ENCODE measurements at places on chromosomes 4 and X. TPM values are rescaled to one million over a fixed set of nuclear protein-coding genes. Genes with fewer than 3 reads are reported as not detected.

GRCh38 chr4:26062215-26062614, 148.2 kb downstream of the SMIM20 start:
- no peak for ATAC-seq

GRCh38 chr4:93764639-93765246, 63.8 kb upstream of the ATOH1 start:
- ATAC-seq = no peak

- no peak for ATAC-seq
These were observed 288.5 kb upstream of the ARSJ start for GRCh38 chr4:114267976-114268375.

- ATAC-seq = no peak
These were observed 39.5 kb downstream of the KANTR start for GRCh38 chrX:53133400-53133799.

GRCh38 chr4:5781691-5782090, 70.7 kb downstream of the EVC start:
- no peak for ATAC-seq

DNA sequence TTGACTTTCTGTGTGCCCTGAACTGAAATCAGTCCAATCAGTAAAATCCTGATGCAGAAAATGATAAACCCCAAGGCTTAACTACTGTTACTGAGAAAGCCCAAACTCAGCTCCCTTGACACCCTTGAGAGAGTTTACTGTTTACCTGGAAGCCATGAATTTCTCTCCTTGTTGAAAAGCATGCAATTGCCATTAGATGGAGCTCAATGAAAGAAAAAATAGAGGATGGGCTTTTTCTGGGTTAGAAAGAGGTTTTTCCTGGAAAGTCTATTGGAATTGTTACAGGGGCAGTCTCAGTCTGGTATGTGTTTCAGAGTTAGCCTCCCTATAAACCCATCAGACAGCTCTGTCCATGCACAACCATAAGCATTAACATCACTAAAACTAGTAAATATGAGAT, 66.4 kb upstream of the C4orf54 start:
- ATAC-seq = no peak

GRCh38 chr4:109154424-109154823, 148.0 kb downstream of the COL25A1 start:
- ATAC-seq = no peak

- no peak for ATAC-seq
These were observed 19.2 kb downstream of the ALPK1 start for GRCh38 chr4:112316360-112316759.

DNA sequence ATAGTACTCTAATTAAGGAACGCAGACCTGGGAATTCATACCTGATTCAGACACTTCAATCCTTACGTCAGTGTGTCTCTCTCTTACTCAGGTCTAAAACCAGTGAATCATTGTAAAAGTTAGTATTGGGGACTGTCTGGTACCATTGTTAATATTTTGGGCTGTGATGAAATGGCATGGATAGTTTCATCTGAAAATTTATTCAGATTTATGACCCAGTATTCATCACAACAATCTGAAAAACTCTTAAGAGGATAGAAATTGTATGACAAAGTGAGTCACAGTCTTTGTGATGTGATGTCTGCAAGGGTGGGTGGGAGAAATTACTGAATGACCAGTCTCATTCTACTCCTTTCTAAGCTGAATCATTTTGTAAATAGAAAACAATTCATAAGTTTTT, 10.3 kb downstream of the FGF2 start:
- no peak for ATAC-seq

GRCh38 chr4:110195561-110196205, 2.7 kb downstream of the ELOVL6 start:
- ATAC-seq = peak; percentile 3

GRCh38 chr4:79182209-79182608, 143.7 kb downstream of the NAA11 start:
- no peak for ATAC-seq

DNA sequence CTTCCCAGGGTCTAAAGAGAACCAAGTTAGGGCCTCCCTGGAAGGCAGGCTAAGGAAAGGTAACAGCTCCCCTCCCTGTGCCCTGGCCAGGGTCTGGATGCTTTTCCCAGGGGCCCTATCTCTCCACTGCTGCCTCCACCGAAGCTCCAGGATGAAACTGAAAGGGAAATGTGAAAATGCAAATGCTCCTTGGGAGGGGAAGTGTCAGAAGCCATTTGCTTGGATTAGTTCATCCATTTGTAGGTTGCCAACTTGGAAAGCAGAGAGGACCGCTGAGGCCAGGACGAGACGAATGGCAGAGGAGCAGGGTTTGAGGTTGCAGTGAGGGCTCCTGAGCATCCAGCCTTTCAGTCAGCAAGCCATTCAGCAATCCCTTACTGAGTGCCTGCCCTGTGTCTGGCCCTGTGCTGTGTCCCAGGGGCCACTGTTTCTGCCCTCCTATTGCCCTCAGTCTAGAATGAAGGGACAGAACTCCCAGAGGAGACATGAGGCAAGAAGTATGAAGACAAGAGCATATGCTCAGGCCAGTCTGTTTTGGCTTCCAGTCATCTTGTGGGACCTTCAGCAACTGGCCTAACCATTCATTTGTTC, 45.9 kb upstream of the PGRMC1 start:
- ATAC-seq = no peak

- ATAC-seq = no peak
These were observed 106.6 kb downstream of the HMX1 start for GRCh38 chr4:8765084-8765483.

DNA sequence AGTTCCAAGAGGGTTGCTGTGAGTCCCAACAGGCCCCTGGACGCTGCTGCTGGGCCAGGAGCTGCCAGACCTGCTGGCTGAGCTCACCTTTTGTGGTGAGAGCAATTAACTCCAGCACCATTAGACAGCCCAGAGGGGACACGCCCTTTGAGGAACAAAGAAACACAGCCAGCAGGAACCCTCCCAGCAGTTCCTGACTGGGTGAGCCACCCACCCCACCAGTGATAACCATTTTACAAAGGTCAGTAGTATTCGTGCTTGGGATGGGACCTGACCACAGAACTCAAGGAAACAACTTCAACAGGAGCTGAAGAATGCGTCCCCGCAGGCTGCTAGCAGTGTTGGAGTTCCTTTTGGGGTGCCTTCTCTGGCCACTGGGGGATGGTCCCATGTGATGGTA, 38.8 kb upstream of the AFAP1 start:
- no peak for ATAC-seq

DNA sequence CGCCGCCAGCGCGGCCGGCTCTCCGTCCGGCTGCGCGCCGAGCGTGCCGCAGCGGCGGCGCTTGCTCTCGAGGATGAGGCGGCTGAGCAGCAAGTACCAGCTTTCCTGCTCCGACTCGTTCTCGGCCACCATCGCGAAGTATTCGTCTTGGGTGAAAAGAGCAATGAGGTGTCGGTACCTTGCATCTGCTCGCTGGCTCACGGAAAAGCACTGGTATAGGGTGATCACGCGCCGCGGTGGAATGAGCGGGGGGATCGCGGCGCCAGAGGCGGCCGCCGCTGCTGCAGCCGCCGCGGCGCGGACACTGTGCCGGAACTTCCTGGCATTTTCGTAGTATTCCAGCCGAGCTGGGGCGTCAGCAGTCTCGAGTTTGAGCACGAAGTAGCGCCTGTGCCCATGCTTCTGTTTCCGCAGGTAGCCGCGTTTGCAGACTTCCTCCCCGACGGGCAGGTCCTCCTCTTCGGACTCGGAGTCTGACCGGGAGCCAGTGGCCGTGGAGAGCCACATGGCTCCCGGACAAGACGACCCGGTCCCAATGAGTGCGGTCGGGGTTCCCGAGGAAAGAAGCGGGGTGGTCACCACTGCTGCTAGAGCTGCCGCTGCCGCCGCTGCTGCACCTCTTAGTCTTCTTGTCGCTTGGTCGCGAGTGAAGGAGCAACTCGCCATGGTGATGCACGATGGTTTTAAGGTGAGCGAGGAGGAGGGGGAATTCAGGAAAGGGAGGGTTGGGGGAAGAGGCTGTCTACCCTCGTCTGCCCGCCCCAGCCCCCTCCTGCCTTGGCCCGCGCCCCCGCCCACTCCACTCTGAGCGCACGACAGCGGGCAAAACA, 469 bp downstream of the IRS4 start:
- no peak for ATAC-seq

DNA sequence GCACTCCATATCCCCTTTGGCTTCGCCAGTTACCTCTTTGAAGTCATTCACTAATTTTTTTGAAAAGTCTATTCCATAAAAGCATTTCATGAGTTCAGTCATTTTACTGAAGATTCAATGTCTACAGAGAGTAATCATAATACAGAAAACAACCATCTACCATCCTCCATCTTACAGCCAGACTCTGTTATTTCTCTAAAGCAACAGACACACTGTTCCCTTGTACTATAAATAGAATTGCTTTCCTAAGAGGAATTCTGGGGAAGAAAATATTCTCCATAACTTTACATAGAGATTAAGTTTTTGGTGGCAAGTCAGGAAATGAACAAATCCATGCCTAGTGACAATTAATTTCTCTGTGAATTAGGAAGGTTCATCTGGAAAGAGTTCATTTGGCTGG, 37.0 kb downstream of the XK start:
- ATAC-seq = no peak

GRCh38 chrX:64192040-64192439, 13.5 kb downstream of the AMER1 start:
- no peak for ATAC-seq

- ATAC-seq = no peak
These were observed 204.6 kb upstream of the DIAPH2 start for GRCh38 chrX:96480081-96480480.

- no peak for ATAC-seq
These were observed 93.2 kb upstream of the NKX1-1 start for GRCh38 chr4:1499465-1499864.

DNA sequence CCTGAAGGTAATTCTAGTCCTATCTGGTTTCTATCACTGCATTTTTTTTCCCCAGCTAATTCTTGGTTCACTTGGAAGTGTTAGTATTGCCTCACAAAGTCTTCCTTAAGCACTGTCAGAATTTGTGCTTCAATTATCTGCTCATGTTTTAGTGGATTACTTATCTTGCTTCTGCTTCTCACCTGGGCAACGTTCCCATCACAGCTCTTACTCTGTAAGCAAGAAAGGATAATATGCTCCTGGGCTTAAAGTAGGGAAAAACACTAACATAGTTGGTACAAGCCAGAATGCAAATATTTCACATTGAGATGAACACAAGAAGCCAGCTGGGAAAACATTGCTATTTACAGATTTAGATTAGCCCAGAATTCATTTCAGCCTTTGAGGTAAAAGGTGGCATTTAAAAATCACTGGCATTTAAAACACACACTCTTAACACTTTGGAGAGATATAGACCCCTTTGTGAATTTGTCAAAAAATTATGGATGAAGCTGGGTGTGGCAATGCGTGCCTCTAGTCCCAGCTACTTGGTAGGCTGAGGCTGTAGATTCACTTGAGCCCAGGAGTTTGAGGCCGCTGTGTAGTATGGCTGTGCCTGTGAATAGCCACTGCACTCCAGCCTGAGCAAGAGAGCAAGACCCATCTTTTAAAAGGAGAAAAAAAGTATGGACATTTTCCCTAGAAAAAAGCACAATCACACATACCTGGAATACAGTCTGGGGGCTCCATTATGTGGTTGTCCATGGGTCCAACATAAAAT, 6.6 kb upstream of the PTPN13 start:
- ATAC-seq = no peak

DNA sequence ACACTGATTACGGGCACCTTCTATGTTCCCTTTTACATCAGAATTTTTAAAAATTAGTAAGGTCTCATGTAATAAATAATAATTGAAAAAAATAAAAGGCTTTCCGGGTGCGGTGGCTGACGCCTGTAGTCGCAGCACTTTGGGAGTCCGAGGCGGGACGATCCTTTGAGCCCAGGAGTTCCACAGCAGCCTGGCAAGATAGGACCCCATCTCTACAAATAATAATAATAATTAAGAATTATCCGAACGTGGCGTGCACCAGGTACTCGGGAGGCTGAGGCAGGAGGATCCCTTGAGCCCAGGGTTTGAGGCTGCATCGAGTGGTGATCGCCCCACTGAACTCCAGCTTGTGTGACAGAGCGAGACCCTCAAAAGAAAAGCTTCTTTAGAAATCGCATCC, 771 bp upstream of the LAMTOR3 start:
- ATAC-seq = no peak

- no peak for ATAC-seq
These were observed 47.0 kb upstream of the MID1IP1 start for GRCh38 chrX:38754102-38754790.

CSAG1 gene
- not detected for total RNA-seq

HPGDS gene
- not detected for total RNA-seq

ZFX gene
- 42.9 TPM for total RNA-seq

TEC gene
- total RNA-seq = 4.6 TPM

DMP1 gene
- total RNA-seq = not detected

PNCK gene
- 1.6 TPM for total RNA-seq

MXRA5 gene
- not detected for total RNA-seq

ADH7 gene
- not detected for total RNA-seq

C4orf51 gene
- not detected for total RNA-seq

GATA1 gene
- total RNA-seq = not detected

SMR3B gene
- not detected for total RNA-seq

SMPX gene
- total RNA-seq = not detected

ACSL4 gene
- 53.2 TPM for total RNA-seq

STBD1 gene
- total RNA-seq = 1.8 TPM

SUPT20HL1 gene
- 0.71 TPM for total RNA-seq

L1CAM gene
- 2.3 TPM for total RNA-seq
